Neuronal stem cell (in vitro differentiated cells): ENCODE measurements at places on chromosomes 6 and 20.

DNA sequence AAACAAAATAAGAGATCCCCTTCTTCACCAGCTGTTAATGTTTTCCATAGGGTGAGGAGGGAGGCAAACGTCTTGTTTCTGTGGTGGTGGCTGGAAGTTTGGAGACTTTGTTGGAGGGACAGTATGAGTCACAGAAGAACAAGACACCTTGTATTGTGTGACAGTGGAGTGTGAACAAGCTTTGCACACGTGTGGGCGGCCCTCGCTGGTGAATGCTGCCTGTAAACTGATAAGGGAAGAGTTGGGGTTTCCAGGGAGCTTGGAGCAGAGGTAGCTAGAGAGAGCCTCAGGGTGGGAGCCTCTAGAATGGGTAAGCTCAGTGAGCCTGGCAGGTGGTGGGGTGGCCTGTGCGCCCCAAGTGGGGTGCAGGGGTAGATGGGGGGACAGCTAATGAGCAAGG is 78.3 kb downstream of the ZDHHC14 start:
- H3K36me3 ChIP-seq = no peaks in the 10 kb centered on the region
- peaks cover 25% of the 10 kb centered on the region for H3K4me1 ChIP-seq
- no peak for DNase-seq
- H3K27ac ChIP-seq = no peak overlapping the region
- H3K4me3 ChIP-seq = no peak overlapping the region

DNA sequence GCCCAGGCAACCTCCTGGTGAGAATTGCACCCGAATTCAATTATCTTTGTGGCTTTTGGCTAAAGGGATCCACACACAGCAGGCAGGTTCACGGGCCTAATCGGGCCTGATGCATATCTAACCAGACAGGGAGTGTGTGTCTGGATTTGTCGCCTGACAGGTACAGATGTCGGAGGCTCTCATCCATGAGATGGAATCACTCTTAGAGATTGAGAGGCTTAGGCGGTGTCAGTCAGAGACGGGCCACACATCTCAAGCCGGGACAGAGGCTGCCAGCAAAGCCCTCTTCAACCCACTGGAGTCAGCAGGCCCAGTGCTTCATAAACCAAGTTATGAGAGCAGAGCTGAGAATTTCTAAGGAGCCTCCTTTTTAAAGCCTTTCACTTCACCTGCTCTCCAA is 247.0 kb downstream of the LRFN2 start:
- no peaks in the 10 kb centered on the region for H3K27me3 ChIP-seq
- no peak overlapping the region for H3K27ac ChIP-seq
- H3K36me3 ChIP-seq = no peaks in the 10 kb centered on the region
- DNase-seq = no peak
- H3K4me3 ChIP-seq = no peak overlapping the region
- no peaks in the 10 kb centered on the region for H3K4me1 ChIP-seq

- no peak overlapping the region for H3K4me3 ChIP-seq
- no peaks in the 10 kb centered on the region for H3K4me1 ChIP-seq
- H3K27me3 ChIP-seq = no peaks in the 10 kb centered on the region
- H3K27ac ChIP-seq = no peak overlapping the region
- H3K36me3 ChIP-seq = peaks cover 98% of the 10 kb centered on the region
- DNase-seq = no peak
Measured at GRCh38 chr20:47293631-47294030, 62.9 kb downstream of the ZMYND8 start.

DNA sequence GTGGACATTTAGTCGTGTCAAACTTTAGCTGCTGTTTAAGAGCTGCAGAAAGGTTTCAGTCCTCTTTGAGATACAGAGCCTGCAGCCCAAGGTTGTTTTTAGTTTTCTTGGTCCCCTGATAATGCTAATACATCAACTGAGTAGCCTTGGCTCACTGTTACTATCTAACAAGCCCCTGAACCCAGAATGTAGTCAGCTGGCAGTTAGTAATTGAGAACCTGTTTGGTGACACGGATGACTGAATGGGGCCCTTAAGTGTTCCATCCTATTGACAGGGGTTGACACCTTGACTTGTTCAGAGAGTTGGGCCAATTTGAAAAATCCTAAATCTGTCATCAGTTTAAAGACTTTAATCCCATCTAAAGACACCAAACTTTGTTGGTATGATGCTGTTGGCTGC is 2.8 kb downstream of the RTN4IP1 start:
- H3K4me3 ChIP-seq = no peak overlapping the region
- H3K4me1 ChIP-seq = no peaks in the 10 kb centered on the region
- no peak overlapping the region for H3K27ac ChIP-seq
- DNase-seq = no peak
- peaks cover 4% of the 10 kb centered on the region for H3K36me3 ChIP-seq
- H3K27me3 ChIP-seq = no peaks in the 10 kb centered on the region

DNA sequence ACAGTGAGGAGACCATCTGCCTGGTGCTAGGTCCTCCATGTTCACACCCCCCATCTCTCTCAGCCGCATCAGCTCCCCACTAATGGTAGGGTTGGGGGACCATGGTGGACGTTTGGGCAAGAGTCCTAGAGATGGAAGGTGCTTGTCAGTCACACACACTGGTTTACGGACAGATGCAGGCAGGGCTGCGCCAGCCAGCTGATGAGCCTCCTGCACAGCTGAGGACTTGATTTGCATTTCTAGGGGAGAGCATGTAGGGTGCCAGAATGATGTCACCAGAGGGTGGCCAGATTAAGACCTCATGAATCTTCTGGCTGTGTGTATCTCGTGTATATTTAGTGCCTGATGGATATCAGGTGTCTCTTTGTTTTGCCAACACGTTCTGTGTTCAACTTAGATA is 28.6 kb downstream of the CST8 start:
- no peak for DNase-seq
- no peak overlapping the region for H3K27ac ChIP-seq
- no peaks in the 10 kb centered on the region for H3K36me3 ChIP-seq
- H3K27me3 ChIP-seq = no peaks in the 10 kb centered on the region
- no peak overlapping the region for H3K4me3 ChIP-seq
- no peaks in the 10 kb centered on the region for H3K4me1 ChIP-seq

- H3K27ac ChIP-seq = no peak overlapping the region
- H3K4me1 ChIP-seq = peaks cover 12% of the 10 kb centered on the region
- no peak overlapping the region for H3K4me3 ChIP-seq
- no peaks in the 10 kb centered on the region for H3K36me3 ChIP-seq
- H3K27me3 ChIP-seq = no peaks in the 10 kb centered on the region
Measured at GRCh38 chr6:148855744-148856143, 108.9 kb downstream of the UST start.

DNA sequence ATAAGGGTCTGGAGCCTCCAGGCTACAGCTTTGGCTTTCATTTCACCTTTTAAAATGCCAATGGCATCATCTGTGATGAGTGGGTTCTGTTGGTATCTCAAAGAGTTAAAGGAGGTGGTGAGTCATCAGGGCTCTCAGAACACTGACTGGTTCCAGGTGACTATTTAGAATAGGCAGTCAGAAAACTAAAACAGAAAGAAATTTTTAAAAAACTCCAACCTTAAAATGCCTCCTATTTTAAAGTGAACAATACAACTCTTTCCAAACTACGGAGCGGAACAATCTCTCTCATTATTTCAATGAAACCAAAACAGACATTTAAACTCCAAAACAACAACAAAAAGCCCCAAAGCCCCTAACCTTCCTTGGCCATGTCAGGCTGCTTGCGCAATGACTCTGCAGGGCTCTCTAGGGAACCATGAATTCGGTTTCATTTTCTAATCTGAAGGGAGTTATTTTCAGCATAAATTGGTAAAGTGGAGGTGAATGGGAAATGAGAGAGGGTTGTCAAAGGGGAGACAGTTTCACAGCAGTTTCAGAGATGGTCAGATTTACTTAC is 194.9 kb downstream of the KIF6 start:
- H3K27me3 ChIP-seq = no peaks in the 10 kb centered on the region
- H3K4me1 ChIP-seq = no peaks in the 10 kb centered on the region
- H3K4me3 ChIP-seq = no peak overlapping the region
